Renal pelvis (tissue), 12 donors: ENCODE measurements at places on chromosomes 2 and 18.
A peak's percentile ranks its signal among the peaks of the same experiment; 100 is the strongest.

GRCh38 chr2:34731292-34731691 lies 1132.2 kb upstream of the FAM98A start:
- DNase-seq: no peak

GRCh38 chr2:73187549-73187948 lies 14.8 kb upstream of the NOTO start:
- no peak for DNase-seq

GRCh38 chr2:45743531-45744396 lies 92.3 kb downstream of the PRKCE start:
- DNase-seq: no peak

GRCh38 chr2:42794271-42795046 lies 2.1 kb upstream of the HAAO start:
- peak; percentile 24 for DNase-seq

DNA sequence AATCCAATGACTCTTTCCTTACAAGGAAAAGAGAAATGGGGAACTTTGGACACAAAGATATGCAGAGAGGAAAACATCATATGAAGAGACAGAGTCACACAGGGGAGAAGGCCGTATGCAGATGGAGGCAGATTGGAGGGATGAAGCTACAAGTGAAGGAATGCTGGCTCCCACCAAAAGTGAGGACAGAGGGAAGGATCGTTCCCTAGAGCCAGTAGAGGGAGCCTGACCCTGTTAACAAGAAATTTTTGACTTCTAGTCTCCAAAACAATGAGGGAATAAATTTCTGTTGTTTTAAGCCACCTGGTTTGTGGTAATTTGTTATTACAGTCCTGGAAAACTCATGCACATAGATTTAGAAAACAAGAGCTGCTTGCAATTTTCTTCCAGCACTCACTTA lies 169.3 kb downstream of the PMAIP1 start:
- no peak for DNase-seq

GRCh38 chr2:29063056-29063455 lies 11.3 kb downstream of the PCARE start:
- no peak for DNase-seq

- no peak for DNase-seq
These were observed 66.9 kb downstream of the STK39 start for GRCh38 chr2:168180483-168180882.

- DNase-seq: no peak
These were observed 37.5 kb downstream of the ADI1 start for GRCh38 chr2:3481736-3482362.

- DNase-seq: no peak
These were observed 7.2 kb upstream of the KLHL29 start for GRCh38 chr2:23377771-23378170.

DNA sequence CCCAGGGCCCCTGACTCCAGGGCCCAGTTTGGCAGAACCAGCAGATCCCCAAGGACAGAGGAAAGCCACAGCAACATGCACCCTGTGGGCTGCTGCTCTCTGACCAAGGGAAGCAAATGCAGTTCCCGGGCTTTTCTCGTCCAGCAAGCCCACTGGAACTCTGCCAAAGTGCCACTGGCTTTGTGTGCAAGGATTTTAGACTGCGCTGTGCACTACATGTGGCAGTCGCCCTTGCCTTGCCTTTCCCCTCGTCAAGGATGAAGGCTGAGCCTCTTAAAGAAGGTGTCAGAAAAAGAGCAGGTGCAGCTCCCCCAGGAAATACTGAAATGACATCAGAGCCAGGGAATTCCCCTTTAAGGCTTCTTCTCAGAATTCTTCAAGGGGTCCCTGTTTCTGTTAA lies 199.2 kb downstream of the TFCP2L1 start:
- DNase-seq: no peak

- DNase-seq: no peak
These were observed 283.9 kb downstream of the SLC8A1 start for GRCh38 chr2:40168032-40168431.

- peak; percentile 96 for DNase-seq
These were observed 66.2 kb downstream of the HS1BP3 start for GRCh38 chr2:20584399-20585358.

GRCh38 chr2:128641421-128642080 lies 322.9 kb upstream of the HS6ST1 start:
- no peak for DNase-seq

GRCh38 chr2:44940049-44940494 lies 1.4 kb upstream of the SIX3 start:
- no peak for DNase-seq

DNA sequence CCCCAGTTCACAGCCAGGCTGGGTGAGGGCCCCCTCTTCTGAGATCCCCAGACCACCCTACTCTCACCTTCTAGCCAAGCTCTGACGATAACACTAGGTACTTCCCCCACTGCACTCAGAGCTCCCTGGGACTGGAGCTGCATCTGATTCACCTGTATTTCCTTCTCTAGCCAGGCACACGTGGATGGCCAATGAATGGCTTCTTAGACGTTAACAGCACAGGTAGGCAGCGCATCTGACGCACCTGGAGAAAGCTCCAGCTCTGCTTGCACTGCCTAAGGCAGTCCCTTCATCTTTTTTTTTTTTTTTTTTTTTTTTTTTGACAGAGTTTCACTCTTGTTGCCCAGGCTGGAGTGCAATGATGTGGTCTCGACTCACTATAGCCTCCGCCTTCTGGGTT lies 48.1 kb downstream of the GALNT14 start:
- no peak for DNase-seq

- no peak for DNase-seq
These were observed 1.6 kb upstream of the MTA3 start for GRCh38 chr2:42566837-42567321.

DNA sequence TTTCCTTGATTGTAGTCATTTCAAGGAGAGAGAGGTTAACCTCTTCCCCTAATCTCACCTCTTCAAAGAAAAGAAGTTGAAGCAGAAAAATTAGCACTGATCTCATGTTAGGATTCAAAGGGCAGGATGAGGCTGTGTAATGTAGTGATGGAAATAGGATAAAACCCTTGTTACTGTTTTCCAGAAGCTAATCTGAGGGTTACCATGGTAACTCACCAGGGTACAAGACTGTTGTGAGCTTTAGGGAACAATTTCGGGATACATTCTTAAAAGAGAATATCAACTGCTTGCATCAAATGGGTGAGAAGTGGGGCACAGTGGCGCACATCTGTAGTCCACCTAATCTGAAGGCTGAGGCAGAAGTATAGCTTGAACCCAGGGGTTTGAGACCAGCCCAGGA lies 64.9 kb upstream of the SLC39A10 start:
- no peak for DNase-seq

- peak; percentile 39 for DNase-seq
These were observed 39.6 kb downstream of the KCTD18 start for GRCh38 chr2:200470230-200470629.

- DNase-seq: no peak
These were observed 2.1 kb downstream of the EML6 start for GRCh38 chr2:54725343-54726099.

DNA sequence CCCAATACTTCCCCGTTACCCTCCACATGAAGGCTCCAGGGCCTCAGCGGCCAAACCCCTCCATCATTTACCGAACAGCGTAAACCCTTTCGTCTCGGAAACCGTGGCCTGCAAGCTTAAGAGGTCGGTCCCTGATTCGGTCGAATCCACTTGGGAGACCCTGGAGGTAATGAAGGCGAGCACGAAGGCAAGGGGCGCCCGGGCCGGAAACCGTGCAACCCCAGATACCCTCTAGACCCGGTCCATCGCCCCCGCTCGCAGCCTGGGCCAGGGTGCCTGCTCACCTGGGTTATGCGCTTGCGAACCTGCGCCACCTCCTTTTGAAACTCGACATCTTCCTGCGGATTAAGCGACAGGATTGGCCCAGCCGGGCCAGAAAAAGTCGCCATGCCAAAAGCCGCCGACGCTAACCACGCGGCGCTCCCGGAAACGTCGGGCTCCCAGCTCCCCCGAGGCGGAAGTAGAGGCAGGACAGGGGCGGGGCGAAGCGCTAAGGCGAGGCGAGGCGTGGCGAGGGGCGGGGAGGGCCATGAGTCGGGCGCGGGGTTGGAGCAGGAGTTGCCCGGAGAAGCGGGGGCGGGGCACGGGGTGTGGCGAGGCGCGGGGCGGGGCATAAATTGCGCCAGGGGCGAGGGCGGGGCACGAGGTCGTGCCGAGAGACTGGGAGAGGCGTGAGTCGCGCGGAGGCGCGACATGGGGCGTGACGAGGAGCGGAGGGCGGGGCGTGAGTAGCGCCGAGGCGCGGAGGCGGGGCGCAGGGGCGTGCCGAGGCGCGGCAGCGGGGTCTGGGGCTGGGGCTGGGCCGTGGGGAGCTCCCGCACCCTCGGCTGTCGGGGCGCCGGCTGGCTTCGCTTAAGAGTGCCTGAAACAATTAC lies at the start of gene NIFK:
Gene NIFK (minus strand): TSS at position 414 of the 875 bp plus-strand sequence. CDS start 25 bp downstream, at position 389.
- DNase-seq: peak; percentile 97

DNA sequence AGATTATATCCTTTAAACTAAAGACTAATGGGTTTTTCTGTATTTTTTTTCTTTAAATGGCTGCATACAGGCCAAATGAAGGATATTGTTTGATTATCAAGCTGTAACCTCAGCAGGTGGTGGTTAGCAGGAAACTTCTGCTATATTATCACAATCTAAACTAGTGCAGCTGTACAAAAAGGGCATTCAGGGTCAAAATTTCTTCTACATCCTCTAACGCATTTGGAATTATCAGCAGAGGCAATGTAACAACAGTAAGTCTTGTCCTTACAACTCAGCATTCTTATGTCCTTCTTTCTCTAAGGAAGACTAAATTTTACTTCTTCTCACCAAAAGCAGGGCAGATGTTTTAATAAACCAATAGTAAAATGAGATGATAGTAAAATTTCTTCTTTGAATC lies 135.8 kb upstream of the FN1 start:
- DNase-seq: no peak

- DNase-seq: no peak
These were observed 102.8 kb upstream of the CTDP1 start for GRCh38 chr18:79576686-79577351.

GRCh38 chr2:112958428-112959108 lies 19.2 kb upstream of the IL36G start:
- peak; percentile 31 for DNase-seq

GRCh38 chr18:57122936-57123510 lies 23.9 kb upstream of the BOD1L2 start:
- DNase-seq: no peak

DNA sequence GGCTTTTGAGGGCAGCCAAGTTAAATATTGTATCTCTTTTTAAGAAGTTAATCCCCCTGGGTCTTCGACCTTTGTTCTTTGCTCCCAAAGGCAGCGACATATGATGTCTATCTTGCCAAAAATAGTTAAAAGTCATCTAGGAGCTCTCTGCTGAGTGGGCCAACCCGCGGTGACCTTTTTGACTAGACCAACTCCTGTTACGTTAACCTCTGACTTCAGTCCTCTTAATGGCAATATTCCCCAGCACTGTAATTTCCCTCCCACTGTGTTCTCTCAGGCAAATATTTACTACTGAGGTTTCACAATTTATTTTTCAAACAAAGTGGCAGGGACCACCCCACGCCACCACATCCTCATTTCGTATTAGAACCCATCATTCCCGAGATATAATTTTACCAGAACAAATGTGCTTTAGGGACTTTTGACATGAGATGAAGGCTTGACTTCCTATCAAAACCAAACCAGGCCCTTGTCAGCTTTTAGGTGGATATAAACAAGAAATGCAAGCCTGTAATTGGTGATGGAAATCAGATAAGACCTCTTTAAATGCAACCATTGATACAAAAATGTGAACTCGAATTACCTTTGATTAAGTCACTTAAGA lies 764.7 kb downstream of the SATB2 start:
- no peak for DNase-seq

- DNase-seq: no peak
These were observed 83.2 kb upstream of the BOD1L2 start for GRCh38 chr18:57063601-57064103.

DNA sequence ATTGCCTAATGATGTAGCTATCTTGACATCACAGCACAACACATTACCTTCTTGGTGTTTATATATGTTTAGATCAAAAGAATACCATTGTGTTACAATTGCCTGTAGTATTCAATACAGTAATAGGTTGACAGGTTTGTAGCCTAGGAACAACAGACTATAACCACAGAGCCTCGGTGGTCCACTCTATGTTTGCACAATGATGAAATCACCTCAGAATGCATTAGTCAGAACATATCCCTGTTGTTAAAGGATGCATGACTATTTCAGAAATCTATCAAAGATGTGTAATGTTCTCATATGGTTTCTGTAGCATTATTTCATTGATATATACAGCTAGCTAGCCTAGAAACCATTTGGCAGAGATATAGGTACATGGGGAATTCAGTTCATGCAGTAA lies 8.9 kb downstream of the METTL5 start:
- DNase-seq: no peak

DNA sequence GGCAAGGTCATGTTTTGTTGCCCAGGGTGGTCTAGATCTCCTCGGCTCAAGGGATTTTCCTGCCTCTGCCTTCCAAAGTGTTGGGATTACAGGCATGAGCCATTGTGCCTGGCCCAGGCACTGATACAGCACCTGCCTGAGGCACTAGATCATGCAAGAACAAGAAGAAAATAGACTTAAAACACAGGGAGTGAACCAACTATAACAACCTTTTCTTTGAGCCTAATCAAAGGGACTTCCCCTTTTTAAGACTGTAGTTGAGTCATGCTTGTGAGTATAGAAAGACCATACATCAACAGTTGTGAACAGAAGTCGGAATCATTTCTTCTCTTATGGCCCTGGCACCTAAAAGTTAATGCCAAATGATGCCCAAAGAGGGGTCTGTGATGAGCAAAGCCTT lies 47.9 kb upstream of the MAPRE2 start:
- DNase-seq: no peak

- DNase-seq: no peak
These were observed 482.7 kb upstream of the SETBP1 start for GRCh38 chr18:44197832-44198611.

- no peak for DNase-seq
These were observed 409.9 kb downstream of the SETBP1 start for GRCh38 chr18:45090526-45091140.

DNA sequence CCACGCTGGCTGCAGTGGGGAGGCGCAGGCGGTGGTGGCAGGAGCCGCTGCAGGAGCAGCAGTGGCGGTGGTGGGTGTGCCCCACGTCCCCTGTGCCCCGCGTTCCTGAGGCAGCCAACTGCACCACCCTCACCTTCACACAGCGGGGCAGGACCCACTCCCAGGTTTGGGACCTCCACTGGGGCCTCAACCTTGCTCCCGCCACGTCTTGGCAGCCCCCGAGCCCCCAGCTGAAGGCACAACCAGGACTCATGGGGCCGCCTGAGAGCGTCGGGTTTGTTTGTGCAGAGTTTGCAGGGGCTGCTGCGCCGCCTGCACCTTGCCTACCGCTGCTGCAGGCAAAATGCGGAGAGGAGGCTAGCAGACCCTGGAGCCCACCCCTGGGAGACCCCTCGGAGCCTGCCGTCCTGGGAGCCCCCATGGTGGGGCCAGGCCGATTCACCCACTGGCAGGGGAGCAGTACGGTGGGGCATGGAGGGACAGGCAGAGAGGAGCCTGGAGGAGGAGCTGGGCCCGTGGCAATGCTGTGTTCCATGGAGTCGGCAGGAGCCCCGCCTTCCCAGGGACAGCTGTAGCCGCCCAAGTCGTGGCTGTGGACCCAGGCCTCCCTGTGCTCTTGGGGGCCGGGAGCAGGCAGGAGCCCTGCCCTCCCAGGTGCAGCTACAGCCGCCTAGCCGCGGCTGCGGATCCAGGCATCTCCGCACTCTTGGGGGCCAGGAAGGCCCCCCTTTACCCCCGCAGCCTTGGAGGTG lies 14.7 kb upstream of the EML6 start:
- no peak for DNase-seq
